Ecto neural progenitor cell (in vitro differentiated cells): ENCODE measurements at places on chromosomes 16 and 17.

DNA sequence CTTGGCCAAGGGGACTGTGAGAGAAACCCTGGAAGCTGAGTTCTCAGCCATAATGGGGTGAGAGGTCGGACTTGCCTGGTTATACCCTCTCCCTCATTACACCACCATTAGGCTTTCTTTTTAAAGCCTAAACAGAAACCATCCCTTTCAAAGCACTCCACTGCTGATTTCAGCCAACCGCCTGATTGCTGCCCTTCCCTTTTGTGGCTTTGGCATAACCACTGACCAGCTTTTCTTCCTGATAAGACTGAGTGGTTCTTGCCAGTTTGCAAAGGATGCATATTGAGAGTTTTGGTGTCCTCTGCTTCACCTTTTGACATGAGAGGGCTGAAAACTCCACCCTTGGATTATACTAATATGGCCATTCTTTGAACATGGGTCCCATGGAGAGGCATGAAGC, 308.2 kb upstream of the GOT2 start:
- no peak for DNase-seq

GRCh38 chr16:1158456-1159324, 5.8 kb downstream of the CACNA1H start:
- no peak for DNase-seq

GRCh38 chr16:239948-240277, 5.3 kb downstream of the FAM234A start:
- no peak for DNase-seq

GRCh38 chr16:62018301-62019060, 17.8 kb downstream of the CDH8 start:
- DNase-seq: no peak
